ENCODE measurements at places on chromosomes 1 and 21.

DNA sequence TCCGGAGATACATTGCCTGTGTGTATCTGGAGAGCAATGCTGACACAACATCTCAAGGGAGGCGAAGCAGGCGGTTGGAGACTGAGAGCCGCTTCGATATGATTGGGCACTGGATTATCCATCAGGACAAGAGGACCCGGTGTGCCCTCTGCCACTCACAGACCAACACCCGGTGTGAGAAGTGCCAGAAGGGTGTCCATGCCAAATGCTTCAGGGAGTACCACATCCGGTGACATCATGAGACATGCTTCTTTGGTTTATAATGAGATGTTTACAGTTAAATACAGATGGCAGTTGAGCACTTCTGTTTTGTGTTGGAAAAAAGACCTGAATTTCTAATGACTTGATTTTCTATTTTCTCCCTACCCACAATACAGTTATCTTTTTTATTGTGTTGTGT, 12.1 kb downstream of the PGBD2 start:
- no peak for DNase-seq

DNA sequence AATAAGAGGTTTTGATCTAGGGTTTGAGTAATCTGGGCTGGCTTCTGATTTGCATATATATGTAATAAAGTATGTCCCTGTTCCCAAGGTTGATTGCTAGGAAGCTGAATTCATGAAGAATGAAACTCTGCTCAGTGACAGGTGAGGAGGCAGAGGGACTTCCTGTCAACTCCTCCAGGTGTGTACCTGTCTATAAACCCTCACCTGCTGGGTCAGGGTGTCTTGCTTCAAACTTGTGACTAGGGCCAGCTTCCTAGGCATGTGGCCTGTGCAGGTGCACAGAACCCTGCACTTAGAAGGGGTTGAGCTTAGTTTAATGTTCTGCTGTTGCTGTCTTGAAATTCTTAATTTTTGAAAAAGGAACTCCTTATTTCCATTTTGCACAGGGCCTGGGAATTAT, 21.1 kb downstream of the OLFML3 start:
- no peak for DNase-seq

GRCh38 chr1:236064674-236065508, at the start of gene NID1:
NID1 (minus strand) TSS chr1:236065090; CDS start chr1:236065079, 11 bp downstream.
- peak; percentile 29 for DNase-seq

DNA sequence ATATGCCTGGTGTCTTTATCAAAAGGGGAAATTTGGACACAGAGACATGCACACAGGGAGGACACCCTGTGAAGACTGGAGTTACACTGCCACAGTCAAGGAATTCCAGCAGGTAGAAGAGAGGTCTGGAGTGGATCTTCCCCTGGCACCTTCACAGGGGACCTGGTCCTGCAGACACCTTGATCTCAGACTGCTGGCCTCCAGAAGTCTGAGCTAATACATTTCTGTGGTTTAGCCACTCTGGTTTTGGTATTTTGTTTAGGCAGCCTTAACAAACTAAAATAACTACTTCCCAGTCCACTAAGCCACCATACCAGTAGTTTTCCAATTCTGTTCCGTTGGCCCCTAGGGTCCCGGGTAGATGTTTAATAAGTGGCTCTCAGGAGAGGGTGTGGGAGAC, 164.7 kb downstream of the SETD4 start:
- no peak for DNase-seq

- DNase-seq: peak; percentile 82
Observed at GRCh38 chr1:28860332-28861073, 48.5 kb downstream of the OPRD1 start.

DNA sequence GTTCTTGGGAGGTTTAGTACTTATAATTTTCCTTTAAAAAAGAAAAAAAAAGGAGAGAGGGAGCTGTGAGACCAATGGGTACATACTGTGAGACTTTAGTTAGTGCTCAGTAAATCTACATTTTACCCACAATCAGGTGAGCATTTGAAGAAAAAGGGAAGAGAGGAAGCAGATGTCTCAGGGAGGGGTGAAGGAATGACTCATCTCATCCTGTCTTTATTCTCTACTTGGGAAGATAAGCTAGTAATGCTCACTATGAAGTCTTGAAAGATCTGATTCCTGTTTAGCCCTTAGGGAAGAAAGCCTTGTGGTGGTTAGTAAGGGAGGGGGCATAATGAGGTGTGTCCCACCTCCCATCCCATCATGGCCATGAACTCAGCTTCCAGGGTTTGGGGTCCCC, 112.6 kb downstream of the PLD5 start:
- peak; percentile 7 for DNase-seq

DNA sequence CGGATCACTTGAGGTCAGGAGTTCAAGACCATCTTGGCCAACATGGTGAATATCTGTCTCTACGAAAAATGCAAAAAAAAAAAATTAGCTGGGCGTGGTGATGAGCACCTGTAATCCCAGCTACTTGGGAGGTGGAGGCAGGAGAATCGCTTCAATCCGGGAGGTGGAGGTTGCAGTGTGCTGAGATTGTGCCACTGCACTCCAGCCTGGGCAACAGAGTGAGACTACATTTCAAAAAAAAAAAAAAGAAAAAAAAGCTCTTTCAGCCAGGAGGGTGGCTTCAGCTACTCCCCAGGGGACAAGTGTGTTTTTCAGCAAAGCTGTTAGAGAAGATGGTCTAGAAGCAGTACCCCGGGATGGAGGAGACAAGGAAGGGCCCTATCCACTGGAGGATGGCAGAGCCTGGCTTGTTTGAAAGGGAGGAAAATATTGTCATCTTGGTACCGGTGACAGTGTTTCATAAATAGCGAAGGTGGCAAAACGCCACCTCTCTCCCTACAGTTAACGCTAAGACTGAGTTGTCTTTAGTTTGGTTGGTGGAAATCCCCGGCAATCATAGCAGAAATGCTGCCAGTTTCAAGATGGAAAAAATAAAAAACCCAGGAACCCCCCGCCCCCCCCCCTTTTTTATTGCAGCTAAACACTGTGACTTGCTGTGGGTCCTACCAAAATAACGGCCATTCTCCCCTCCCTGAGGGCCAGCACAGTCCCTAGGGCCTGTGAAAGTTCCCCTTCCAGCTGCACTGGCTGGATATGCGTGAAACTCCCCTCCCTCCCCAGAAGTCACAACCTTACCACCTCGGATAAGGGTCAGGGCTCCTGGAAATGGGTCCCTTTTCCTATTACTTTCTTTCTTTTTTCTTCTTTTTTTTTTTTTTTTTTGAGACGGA, 3.5 kb downstream of the PIK3CD start:
- no peak for DNase-seq

DNA sequence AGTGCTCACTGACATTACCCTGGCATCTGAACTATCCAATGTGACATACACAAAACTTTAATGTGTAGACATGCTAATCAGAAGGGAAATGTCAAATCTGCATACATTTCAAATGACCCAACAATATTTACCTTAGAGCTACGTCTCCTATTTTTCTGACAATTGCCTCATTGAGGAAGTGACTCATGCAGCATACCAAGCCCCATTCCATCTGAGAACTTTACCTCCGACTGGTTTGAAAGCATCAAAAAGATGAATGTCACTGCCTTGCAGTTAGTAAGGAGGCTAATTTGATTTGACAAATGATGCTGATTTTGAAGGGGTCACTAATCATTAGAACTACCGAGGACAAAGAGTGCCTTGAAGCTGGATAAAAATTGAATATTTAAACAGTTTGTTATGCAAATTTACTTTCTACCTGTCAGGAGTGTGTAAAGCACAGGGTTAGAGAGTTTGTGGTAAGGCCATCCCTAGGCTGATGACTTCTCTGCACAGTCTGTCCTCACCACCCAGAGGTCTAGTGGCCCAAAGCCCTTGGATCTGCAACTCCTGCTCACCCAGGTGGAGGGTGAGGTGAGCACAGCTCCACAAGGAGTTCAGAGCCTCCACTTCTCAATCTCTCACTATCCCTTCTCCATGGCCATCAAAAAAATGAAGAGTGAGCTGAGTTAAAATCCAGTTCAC, 500.3 kb upstream of the C1orf87 start:
- peak; percentile 93 for DNase-seq

DNA sequence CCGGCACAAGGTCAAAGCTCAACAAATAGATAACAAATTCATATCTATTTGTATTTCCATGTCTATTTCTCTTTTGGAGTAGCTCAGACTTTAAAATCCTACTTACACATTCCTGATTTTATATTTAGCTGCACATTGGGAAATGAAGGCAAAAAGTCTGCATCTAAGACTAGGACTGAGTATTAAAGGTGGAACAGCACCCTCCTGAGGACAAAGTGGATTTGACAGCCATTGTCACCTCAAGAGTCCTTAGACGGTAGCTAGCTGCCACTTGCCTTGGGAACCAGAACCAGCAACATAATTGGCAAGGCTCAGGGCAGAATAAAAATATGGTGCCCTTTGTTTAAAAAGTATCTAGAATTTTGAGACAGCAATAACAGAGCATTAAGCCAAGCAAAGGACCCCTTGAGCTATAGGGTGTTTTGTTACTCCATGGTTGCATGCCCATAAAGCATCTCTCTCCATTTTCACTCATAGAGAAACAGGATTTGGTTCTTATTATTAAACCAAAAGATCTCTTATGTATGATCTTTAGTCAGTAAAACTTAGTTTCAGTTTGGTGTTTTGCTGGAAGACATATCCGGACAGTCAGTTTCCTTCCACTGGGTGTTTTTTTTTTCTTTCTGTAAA, 30.0 kb upstream of the SGIP1 start:
- peak; percentile 74 for DNase-seq

GRCh38 chr1:241596633-241597032, 43.5 kb downstream of the CHML start:
- DNase-seq: no peak

GRCh38 chr1:5947071-5947821, 45.0 kb downstream of the NPHP4 start:
- no peak for DNase-seq

DNA sequence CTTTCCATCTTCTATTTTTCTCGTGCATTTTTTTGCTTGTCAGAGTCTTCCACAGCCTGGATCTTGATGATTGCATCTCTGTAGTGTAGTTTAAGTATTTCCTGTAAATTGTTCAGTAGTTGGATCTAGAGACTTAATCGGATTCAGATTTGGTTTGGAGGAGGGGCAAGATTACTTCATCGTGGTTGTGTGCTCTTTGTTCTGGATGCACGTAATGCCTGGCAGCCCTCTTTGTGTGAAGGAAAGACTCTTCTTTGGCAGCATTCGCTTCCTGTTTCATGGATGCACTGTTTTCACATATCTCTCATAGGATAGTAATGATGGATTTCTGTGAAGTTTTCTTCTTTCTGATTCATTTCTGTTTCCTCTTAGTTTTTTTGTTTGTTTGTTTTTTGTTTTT, 14.2 kb downstream of the SEMA4A start:
- DNase-seq: no peak

DNA sequence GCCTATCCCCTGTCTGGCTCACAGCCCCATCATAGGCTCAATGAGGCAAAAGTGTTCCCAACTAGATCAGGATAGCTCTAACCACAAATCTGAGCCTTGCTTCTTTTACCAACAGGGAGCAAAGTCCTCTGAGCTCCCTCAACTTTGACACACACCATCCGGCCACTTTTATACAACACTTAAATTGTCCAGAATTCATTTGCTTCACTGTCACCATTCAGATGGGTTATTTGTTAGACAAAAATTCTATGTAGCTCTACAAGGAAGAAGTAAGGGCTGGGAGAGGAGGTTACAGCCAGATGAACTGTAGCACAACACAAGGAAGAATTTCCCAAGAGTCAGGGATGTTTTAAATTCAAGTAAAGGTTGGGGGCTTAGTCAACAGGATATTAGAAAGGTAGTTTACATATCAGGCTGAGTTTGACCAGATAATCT, 50.8 kb downstream of the TGFBR3 start:
- DNase-seq: no peak

DNA sequence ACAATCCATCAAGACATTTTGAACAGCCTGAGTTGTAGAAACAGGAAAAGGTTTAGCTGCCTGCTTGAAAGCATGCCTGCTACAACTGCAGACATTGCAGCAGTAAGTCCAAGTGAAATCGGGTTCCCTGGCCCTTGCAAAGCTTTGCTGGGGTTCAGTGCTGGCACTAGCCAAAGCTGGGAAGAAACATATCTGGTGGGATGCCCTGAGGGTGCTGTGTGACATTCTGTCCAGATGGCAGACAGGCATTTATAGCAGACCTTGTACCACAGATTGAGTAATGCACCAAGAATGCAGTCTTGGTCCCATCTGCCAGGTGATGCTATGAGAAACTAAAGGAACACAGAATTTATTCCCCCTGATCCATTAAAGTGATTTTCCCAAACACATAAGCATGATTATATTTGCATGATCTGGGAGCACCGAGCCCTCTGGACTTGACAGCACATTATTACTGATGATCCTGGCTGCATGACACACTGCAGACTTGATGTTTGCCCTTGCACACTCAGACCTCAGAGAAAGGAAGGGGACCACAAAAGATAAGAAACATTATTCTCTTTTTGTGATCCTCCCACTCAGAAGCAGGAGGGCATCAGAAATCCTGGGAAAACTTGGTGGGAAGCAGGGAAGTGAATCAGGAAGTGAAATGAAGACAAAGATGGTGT, 223.7 kb upstream of the FAM78B start:
- no peak for DNase-seq

- no peak for DNase-seq
Observed at GRCh38 chr21:46562472-46562871, 42.4 kb downstream of the S100B start.

DNA sequence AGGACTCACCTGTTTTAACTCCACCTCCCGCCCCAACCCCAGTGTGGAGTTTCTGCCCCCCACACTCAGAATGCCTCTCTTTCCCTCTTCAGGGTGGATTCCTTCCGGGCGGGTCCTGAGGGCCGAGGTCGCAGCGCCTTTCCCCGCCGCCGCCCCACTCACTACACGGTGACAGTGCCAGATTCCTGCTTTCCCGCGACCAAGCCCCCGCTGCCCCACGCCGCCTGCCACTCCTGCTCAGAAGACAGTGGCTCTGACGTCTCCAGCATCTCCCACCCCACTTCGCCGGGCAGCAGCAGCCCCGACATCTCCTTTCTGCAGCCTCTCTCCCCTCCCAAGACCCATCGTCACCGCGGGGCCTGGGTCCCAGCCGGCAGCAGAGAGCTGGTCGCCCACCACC, 16.7 kb downstream of the INAVA start:
- no peak for DNase-seq

DNA sequence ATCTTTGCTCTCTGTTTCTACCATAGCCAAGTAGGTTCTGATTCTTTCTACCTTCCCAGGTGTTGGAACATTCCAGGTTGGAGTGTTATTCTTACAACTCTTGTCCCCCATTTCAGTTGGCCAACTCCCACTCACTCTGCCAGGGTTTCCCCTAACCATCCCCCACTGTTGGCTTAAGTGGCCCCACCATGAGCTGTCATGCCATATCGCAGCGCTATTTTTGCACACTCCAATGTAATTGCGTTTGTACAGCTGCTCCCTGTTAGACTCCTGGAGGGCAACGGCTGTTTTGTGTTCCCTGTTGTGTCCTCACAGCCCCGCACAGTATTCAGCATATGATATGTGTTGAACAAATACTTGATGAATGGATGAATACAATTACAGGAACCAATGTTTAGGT, 117.7 kb upstream of the ETS2 start:
- DNase-seq: no peak

DNA sequence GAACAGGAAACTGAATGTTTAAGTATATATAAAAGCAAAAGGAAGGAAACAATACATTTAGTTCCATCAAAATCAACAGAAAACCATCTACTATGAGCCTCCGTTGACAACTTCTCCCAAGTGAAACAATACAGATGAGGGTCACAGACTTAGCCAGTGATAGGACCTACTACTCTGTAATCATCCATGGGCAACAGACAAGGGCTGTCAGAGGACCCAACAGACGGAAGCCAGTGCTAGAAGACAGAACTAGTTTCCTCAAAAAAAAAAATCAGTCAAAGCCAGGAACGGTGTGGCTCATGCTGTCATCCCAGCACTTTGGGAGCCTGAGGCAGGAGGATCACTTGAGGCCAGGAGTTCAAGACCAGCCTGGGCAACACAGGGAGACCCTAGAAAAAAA, 20.6 kb downstream of the RERE start:
- no peak for DNase-seq
